Neural progenitor cell (in vitro differentiated cells): ENCODE measurements at places on chromosomes 5 and 9.

DNA sequence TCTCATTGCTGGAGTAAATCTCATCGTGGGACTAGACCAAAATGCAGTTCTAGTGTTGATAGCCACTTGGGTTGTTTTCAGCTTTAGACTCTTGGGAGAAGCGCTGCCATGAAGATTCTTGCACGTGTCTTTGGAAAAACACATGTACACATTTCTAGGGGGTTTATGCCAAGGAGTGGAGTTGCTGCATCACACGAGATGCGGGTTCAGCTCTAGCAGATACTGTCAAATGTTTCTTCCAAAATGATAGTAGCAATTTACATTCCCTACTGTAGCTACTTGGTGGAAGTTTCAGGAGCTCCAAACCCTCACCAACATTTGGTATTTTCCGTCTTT lies 52.3 kb upstream of the CPLX2 start:
- DNase-seq = no peak

DNA sequence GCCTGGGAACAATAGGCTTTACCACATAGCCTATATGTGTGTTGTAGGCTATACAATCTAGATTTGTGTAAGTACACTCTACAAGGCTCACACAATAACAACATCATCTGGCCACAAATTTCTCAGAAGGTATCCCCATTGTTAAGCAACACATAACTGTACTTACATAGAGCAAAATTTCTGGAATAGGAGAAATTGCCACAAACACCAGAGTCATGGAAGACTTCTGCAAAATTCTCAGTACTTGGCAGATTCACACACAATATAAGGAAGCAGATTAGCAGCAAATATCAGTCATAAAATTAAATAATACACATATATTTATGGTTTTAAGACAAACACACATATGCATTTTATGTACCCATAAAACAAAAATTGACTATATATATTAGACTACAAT lies 16.4 kb downstream of the GNAQ start:
- no peak for DNase-seq

DNA sequence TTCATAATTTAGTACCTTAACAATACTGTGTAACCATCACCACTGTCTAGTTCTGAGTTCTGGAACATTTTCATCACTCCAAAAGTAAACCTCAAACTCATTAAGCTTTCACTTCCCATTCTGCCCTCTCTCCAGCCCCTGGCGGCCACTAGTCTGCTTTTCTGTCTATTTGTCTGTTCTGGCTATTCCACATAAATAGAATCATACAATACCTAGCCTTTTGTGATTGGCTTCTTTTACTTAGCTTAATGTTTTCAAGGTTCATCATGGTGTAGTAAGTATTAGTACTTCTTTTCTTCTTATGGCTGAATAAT lies 138.7 kb downstream of the RAPGEF6 start:
- DNase-seq = no peak

GRCh38 chr5:88502179-88503040 lies 233.8 kb upstream of the TMEM161B start:
- no peak for DNase-seq

DNA sequence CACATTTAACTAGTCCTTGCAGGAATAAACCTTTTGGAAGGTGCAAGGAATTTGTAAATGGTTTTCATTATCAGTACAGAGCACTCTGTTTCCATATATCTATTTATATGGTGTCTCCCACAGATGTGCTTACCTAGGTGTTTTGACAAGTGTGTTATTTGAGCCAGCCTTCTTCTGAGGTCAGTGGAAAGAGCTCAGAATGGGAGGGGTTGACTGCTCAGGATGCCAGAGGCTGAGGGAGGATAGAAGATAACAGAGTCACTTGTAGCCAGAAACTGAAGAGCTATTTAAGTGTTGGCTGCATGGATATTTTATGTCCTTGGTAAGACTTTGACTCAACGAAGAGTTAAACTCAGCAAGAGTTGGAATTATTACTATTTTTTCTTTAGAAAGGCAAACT lies 5.0 kb downstream of the CMYA5 start:
- DNase-seq = no peak

- DNase-seq = no peak
Observed at GRCh38 chr5:107268241-107268640, 402.5 kb downstream of the EFNA5 start.

- DNase-seq = no peak
Observed at GRCh38 chr9:134355561-134356279, 29.5 kb downstream of the RXRA start.

DNA sequence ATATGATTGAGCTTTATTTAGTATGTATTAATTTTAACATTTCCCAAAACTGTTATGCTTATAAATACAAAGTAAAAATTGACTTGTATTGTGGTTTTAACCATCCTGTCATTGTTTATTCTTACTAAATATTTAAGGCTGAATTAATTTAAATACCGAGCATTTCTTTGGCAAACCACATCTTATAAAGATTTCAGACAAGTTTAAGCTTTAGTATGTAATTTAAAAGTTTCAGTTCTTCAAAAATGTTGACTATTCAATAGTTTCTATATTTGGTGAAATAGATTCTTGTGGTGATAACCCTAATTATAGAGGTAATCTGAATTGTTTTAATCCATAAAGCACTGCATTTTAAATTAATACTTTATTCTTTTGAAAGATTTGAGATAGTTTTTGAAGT lies 65.5 kb downstream of the CCNH start:
- no peak for DNase-seq

DNA sequence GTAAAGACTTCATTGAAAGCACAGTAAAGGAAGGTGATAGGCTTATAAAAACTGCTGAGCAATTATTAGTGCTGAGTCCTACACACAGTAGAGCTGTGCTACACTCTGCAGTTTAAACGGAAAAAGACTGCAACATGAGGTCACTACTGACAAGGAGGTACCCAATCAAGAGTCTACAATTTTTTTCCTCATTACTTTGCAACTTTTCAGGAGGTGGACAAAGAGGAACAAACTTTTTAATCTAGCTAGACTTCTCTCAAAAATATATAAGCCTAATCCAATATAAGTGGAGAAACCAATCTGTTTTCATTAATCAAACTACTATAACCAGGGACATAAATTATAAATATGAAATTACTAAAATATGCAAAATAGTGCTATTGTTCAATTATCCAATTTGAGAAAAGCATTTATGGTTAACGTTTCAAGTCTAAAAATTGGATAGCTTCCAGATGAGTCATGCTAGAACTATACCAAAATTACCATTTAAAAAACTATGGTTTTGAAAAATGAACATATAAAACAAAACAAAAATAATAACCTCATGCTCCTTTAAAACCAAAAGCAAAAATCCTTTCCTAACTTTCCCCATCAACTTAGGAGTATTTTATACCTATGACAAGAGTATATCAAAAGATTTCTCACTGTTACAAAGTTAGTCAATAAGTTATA lies 37.7 kb downstream of the FAM13B start:
- no peak for DNase-seq

DNA sequence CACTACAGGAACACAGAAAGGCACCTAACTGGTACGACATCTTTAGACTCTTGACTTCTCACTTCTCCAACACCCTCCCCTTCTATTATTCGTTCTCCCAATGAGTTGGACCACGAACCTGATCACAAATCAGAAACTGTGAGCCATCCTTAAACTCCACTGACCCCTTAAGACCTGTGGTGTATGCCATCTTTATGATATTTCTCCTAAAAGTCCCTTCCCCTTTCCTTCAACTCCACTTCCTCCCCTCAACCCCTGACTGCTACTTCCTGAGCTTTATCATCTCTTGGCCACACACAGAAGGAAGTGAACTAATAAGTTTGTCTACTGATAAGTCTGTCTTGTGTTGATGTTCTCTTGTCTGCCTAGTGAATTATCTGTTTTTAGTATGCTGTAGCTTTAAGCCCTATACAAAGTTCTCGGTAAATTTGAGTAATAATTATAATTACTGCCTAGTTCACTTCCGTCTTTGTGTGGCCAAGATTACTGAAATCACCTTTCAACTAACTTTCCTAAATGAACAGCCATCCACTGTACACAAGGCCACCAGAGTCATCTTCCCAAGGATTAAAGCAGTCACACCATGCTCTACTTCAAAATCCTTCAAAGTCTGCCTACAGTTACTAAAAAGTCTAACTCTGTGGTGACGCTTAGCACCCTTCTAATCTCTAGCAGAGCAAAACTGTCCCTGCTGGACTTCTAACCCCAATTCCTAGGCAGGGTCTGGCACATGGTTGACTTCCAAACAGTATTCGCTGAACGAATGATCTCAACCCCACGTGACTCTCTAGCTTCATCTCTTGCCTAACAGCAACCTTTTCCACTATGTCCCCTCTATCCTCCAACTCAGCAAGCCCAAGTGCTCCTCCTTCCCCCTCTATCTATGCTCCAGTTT lies 23.2 kb downstream of the ELOVL7 start:
- DNase-seq = no peak

GRCh38 chr5:135916638-135917263 lies 21.1 kb upstream of the IL9 start:
- no peak for DNase-seq

- DNase-seq = no peak
Observed at GRCh38 chr5:5900350-5900749, 477.9 kb downstream of the ICE1 start.

DNA sequence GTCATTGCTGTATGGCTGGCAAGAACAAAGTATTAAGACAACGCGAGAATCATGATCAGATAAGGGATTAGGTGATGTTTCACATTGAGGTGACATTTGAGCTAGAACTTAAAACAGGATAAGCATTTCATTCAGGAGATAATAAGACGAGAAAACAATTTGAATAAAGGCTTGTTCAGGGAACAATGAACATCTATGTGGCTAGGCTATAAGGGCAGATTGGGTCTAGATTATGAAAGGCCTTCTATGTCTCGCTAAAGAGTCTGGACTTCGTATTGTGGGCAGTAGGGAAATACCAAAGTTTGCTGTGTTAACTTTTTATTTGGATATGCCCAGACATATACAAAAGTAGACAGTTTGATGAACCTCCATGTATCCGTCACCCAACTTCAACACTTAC lies 6.9 kb downstream of the MRPL22 start:
- DNase-seq = no peak

DNA sequence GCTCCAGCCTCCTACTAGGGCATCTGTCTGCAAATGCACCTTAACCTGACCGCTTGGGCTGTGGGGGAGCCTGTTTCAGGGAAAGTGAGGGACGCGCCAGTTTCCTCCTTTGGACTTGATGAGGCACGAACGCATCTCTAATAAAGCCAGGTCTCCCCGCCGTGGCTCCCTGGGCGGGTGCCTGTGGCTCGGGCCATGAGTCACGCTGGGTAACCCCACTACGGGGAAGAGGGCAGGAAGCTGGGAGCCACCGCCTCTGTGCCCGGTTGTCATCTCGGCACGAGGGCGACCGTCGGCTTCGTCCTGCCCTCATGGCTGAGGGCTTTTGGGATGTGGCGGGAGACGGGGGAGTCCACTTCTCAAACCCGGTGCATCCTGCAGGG lies 12.1 kb downstream of the NOTCH1 start:
- no peak for DNase-seq

DNA sequence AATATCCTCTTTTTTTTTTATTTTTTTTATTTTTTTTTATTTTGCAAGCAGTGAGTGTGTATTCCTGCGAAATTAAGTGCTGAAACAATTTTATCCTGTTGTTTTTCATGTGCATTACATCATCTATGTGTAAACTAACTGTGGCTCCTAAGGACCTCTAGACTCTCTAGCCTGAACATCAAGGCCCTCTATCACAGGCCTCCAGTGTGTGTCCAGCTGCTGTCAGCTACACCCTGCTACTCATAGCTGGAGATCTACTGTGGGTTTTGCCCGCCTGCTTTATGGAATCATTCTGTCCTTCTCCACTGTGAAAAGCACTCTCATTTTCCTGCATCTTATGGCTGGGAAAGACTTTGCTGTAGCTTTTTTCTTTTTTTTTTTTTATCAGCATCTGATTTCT lies 157.8 kb downstream of the KCTD16 start:
- DNase-seq = no peak

DNA sequence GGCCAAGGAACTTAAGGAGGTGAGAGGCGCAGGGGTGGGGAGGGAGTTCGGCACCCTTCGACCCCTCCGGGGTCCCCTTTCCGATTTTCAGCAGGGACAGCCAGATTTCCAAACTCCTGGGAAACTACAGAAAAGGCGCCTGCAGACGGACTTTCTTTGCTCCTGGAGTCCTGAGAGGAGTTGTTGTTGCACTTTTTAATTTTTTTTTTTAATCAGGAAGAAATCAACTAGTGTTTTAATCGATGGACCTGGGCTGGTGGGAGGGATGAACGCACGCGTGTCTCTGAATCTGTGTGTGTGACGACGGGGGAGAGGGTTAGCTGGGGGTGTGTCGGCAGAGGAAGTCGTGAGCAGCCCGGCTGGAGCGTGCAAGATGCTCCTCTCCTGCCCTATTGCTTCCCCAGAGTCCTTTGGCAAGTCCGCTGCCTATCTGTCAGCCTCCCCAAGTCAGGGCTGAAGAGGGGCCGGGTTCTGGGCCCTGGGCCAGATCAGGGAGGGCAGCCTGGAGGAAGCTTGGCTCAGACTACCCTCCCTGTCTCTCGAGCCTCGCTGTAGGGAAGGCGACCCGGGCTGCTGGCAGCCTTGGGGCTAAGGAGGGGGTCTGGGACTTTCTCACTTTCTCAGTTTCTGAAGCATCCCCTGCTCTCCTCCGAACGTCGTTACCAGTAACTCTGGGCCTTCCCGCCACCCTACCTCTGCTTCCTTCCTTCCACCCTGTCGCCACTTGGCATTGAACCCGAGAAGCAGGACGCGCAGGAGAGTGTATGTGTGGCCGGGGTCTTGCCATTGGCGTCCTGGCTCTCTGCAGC lies 731 bp downstream of the PRR16 start:
- DNase-seq = peak; percentile 41

GRCh38 chr5:27171761-27172261 lies 133.4 kb upstream of the CDH9 start:
- DNase-seq = no peak

GRCh38 chr9:84294241-84294950 lies 46.2 kb downstream of the SLC28A3 start:
- peak; percentile 21 for DNase-seq

DNA sequence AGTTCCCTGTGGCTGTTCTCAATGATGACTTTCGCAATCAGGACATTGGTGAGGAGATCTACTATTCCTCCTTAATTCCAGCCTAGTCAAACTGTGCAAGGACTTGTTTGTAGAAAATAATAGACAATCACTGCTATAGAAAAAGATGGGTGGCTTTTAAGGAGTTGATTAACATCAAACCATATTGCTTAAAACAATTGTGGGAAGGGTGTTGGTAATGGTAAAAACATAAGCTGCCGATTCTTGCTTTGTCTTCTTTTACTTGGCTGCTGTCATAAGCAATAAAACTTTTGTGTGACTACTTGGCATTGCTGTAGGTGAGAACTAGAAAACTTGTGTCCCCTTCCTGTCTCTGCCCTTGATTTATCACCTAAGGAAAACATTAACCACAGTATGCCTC lies 561.2 kb upstream of the SEMA6A start:
- DNase-seq = no peak

- no peak for DNase-seq
Observed at GRCh38 chr9:83234541-83234940, 171.6 kb upstream of the RASEF start.

- no peak for DNase-seq
Observed at GRCh38 chr5:127055880-127056653, 17.2 kb downstream of the C5orf63 start.

GRCh38 chr5:7395947-7396712 lies at the start of gene ADCY2:
Gene ADCY2, plus strand, starts transcription at chr5:7396138. Its CDS starts 159 bp downstream, at chr5:7396297.
- peak; percentile 65 for DNase-seq

GRCh38 chr5:172800088-172800551 lies 29.1 kb upstream of the DUSP1 start:
- DNase-seq = no peak
